ENCODE measurements at places on chromosomes 5 and 9.

DNA sequence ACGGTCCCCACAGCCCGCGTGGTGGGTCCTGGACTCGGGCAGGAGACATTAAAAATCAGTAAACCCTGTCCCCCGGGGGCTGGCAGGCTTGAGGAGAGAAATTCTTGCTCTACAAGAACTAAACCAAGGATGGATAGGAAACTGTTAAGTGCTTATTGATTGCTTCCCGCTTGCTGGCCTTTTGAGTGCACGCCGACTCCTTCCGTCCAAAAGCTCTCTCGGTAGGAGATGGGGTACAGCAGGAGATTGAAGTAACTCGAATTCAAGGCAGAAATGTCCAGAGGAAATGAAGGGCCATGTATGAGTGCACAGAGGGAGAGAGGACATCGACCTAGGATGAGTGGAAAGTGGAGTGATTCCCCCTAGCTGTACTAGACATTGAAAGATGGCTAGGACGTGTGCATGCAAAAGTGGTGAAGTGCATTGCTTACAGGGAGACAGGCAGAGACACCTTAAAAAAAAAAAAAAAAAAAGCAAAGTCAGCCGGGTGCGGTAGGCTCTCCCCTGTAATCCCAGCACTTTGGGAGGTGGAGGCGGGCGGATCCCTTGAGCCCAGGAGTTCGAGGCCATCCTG is 923 bp downstream of the RECK start:
- DNase-seq, result no peak

DNA sequence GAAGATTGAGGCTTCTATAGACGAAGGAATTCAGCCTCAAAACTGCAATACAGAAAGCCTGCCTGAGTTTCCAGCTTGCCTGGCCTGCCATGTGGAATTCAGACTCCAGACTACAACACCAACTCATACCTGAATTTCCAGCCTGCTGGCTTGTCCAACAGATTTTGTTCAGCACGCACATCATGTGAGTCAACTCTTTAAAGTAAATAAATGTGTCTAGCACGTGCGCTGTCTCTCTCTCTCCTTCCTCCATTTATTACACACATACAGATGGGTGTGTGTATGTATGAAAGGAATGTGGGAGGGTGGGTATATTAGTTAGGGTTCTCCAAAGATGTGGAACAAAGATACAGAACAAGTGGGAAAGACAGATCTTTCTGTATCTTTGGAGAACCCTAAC is 82.4 kb upstream of the TAS2R1 start:
- no peak for DNase-seq

- DNase-seq, result no peak
Measured at GRCh38 chr9:121809356-121810050, 158.1 kb downstream of the DAB2IP start.

DNA sequence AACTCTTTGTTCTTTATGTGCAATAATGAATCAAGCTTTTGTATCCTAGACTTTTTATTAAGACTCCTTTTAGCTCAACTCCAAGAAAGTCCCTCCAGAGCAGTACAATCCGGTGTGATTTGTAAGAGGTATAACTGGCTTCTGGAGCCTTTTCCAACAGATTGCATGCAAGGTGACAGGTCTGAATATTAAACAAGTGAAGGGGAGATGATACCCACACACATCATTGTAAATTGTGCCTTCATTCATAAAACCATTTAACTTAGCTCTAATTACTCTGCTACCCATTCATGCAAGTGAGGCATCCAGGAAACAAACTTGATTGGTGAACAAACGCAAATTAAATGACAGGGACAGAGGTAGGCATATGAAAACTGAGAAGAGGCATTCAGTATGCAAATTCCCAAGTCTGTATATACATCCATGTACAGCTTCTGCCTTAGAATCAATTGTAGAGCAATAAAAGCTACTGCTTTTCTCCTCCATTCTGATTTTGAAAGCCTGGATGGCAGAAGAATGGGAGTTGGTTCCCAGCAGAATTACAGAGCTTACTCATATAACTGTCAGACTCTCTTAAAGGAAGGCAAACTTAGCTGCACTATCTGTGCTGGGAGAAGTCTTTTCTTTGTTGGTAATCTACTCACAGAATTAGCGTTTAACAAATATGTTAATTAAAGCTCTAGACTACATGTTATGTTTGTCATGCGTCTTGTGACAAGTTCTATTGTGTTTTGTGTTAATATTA is 261.0 kb upstream of the CDH6 start:
- DNase-seq, result no peak

- DNase-seq, result no peak
Measured at GRCh38 chr5:73215531-73215890, 42.5 kb downstream of the TMEM174 start.

- no peak for DNase-seq
Measured at GRCh38 chr9:76390656-76391055, 3.6 kb downstream of the RFK start.

GRCh38 chr5:172835290-172835993 is 1.4 kb downstream of the ERGIC1 start:
- DNase-seq, result no peak

DNA sequence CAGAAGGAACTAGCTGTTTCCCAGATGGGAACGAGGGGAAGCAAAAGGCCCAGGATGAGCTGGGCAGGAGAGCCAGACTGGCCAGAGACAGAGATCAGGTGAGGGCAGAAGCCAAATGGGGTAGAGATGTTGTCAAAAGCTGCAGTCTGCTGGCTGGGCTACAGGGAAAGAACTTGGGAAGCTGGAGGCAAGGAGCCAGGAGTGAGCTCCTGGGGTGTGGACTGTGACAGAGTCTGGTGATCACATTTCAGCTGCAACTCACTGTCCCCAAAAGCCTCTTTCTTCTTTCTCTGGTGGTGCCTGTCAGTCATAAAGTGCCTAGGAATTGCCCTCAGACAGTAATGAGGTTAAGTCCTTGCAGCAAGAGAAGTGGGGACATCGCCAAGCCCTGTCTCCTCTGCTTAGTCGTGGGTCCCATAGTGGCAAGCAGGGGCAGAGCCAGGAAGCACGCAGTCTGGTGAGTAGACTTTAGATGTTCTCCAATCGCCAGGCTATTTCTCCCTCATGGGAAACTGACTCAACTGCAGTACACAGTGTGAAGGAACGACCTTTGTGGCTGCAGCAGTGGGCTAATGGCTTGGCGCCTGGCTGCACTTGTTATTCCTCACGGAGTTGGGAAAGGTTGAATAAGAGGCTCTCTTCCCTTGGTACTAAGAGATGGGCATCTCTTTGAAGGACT is 2.5 kb upstream of the FSD1L start:
- no peak for DNase-seq

DNA sequence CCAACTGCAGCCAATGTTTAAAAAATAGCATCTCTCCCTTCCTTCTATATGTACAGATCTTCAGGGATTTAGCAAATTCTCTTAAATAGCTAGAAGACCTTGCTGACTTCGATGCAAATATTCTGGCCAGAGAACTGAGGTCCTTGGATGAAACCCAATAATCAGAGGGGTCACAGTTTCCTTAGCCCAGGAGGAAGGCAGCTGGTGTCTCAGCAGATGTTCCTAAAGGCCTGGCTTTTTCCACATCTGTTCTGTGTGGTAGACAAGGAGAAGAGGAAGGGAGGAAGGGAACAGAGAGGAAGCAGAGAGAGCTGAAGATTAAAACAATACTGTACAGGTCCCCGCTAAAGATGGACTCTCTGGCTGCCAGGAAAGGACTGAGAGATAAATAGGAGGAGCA is 33.1 kb downstream of the BOD1 start:
- DNase-seq, result no peak

DNA sequence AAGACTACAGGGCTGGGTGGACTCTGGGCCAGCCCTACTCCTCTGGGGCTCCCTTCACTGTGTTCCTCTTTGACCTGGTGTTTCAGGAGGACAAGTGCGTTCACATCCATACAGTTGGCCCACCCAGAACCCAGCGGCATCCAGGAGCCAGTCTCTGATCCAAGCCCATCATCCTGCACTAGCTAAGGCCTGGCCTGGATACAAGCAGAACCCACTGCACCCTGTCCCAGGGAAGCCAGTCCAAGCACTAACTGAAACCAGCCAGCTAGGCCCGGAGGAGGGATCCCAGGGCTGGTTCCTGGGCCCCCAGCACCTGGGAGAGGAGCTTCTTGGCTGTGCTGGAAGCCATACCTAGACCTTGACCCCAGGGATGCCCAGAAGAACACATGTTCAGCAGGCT is 4.1 kb upstream of the GBGT1 start:
- DNase-seq, result no peak

DNA sequence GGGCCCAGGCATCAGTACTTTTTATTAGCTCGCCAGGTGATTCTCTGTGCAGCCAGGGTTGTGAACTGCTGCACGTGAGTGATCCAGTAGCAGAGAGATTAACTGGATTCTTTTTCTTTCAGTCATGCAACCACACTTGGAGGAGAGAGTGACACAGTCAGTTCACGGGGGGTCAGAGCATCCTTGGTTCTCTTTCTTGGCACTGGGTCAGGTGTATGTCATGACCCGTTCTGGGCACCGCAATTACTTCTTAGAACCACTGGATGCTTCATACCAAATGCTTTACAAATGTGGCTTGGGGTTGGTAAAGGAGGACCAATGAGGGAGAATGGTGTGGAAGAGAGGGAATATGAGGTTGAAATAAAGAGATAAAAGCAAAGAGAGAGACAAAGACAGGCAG is 368.7 kb downstream of the MLLT3 start:
- DNase-seq, result no peak

DNA sequence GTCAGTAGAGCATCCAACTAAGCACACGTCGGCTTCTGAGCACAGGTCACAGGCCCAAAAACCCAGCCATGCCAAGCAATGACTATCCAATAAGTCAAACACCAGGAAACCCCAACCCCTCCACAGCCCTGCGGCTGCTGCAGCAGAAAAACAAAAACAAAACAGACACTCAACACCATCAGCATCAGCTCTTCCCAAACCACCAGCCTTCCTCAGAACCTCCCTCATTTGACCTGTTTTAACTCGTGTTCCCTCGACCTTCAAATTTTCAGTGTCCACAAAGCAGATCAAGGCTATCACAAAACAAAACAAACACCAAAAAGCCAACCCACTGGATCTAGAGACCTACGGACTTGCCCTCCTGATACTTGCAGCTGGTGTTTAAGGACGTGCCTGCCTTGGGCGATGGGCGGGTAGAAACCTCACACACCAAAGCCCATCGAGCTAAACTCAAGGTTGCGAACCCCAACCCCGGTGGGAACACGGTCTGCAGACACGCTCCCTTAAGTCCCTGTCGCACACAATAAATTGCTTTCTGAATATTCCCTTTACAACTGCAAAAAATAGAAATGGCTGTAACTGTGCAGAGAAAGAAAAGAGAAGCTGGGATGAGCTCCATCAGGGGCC is 247.1 kb upstream of the ANKRD55 start:
- no peak for DNase-seq
